Prostate gland (tissue), 2 donors: ENCODE measurements at places on chromosomes 12 and 14. TPM values are rescaled to one million over a fixed set of nuclear protein-coding genes. Genes with fewer than 3 reads are reported as not detected.

GRCh38 chr12:21607701-21608100 is 3.1 kb upstream of the GYS2 start:
- no peak overlapping the region for H3K27ac ChIP-seq
- DNase-seq = no peak
- no peak overlapping the region for H3K4me3 ChIP-seq
- H3K36me3 ChIP-seq = no peaks in the 10 kb centered on the region
- no peaks in the 10 kb centered on the region for H3K27me3 ChIP-seq

DNA sequence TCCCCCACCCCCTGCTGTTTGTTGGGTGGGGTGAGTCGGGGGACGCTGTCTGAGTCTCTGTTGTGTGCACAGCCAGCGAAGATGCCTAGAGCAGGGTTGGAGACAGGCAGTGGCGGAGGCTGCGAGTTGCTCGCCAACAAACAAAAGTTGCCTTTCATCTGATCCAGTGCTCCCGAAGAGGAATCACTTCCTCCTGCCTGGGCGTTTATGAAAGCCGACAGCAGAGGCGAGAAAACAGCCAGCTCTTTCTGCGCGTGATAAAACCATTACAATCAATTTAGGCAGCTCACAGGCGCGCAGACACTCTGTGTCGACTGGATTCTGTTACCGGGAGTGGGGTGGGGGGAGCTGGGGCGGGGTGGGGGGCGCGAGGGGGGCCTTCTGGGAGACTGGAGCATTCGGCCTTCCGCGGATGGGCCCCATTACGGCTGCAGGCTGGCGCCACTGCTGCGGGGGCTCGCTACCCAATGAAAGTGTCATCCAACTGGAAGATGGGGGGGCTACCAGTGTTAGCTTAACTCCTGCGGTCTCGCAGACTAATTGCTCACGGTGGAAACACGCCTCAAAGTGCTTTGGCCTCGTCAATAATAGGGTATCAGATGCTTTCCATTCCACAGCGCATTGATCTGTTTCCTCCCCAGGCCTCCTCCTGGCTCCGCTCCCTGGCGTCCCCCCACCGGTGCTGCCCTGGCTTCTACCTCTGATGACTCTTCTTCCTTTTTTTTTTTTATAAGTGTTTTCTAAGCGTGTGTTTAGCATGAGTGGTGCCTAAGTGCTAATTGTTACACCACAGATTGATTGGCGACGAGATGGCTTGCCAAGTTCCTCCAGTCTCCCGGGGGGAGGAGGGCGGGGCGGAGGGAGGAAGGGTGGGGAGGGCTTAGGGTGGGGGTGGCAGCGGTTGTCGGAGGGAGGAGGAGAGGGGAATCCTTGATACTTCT is 678.4 kb downstream of the MED13L start:
- H3K4me3 ChIP-seq = peak overlapping the region; percentile 21
- H3K27ac ChIP-seq = no peak overlapping the region
- H3K4me1 ChIP-seq = no peaks in the 10 kb centered on the region
- no peaks in the 10 kb centered on the region for H3K36me3 ChIP-seq
- DNase-seq = peak; percentile 9

- no peaks in the 10 kb centered on the region for H3K4me1 ChIP-seq
- H3K27me3 ChIP-seq = no peaks in the 10 kb centered on the region
- H3K4me3 ChIP-seq = no peak overlapping the region
- no peak overlapping the region for H3K27ac ChIP-seq
Measured at GRCh38 chr12:15547691-15548090, 225.4 kb downstream of the PTPRO start.

DNA sequence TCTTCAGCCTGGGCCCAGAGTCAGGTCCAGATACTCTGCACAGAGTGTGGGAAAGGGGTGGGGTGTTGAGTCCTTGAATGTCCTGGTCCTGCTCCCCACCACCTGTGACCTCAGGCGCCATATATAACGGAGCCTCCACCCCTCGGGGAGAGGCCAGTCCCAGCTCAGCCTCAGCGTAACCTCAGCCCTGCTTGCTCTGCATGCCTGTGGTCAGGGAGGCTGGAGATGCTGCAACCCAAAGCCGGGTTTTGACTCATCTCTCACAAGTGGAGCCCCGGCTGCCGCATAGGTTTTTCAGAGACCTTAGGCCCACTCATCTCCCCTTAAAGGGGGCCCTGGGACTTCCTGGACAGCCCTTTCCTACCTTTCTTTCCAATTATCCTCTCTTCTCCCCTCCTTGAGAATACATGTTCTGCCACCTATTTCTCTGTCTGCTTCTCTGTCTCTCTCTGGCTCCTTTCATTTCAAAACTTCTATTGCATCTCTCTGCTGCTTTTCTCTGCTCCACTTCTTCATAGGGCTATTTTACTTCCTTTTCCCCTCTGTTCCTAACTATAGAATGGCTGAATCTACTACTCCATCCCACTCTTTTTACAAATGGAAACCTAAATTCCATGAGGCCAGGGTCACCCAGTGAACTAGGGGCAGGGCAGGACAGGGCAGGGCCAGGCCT is 1.2 kb downstream of the ITGB7 start:
- H3K27ac ChIP-seq = no peak overlapping the region
- DNase-seq = no peak
- H3K36me3 ChIP-seq = no peaks in the 10 kb centered on the region
- H3K27me3 ChIP-seq = no peaks in the 10 kb centered on the region
- H3K4me1 ChIP-seq = no peaks in the 10 kb centered on the region
- H3K4me3 ChIP-seq = no peak overlapping the region

DNA sequence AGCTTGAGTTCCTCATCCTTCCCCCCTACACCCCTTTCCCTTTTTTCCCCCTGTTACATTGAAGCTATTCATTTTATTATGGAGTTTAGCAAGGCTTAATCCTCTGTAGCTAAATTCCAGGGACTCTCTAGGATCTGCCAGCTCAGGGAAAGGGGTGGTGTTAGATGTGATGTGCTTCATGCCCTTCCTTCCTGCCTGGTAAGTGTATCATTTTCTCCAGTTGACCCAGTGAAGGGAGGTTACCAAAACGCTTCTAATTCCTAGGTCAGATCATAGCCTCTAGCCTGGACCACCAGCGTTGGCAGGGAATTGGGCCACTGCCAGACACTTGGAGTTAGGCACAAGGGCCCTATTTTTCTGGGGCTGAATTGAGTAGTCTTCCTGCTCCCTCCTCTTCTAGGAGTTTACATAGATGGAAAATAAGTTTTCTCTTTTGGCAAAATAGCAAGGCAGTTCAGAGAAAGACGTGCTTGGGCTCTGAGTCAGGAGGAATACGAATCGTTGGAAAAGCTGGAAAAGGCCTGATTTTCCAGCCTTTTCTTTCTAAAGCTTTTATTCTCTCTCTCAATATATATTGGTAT is 88.3 kb downstream of the NPAS3 start:
- no peak overlapping the region for H3K27ac ChIP-seq
- no peak for DNase-seq
- no peaks in the 10 kb centered on the region for H3K27me3 ChIP-seq
- no peak overlapping the region for H3K4me3 ChIP-seq

DNA sequence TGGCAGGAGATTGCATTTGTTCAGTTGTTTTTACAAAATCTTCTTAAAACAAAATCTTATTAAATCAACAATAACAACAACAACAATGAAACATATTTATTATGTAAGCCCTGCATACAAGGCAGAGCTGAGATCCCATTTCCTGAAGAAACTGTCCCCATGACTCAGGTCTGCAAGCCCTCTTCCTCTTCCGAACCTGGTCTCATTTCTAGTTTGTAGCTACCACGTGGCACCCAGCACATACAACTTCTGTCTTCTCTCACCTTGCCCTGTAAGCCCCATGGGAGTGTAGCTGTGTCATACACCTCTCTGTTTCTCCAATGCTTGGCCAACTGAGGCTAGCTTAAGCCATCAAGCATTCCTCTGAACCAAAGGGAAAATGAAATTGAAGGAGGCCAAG is 106.4 kb downstream of the SLC8A3 start:
- H3K27me3 ChIP-seq = no peaks in the 10 kb centered on the region
- DNase-seq = no peak

DNA sequence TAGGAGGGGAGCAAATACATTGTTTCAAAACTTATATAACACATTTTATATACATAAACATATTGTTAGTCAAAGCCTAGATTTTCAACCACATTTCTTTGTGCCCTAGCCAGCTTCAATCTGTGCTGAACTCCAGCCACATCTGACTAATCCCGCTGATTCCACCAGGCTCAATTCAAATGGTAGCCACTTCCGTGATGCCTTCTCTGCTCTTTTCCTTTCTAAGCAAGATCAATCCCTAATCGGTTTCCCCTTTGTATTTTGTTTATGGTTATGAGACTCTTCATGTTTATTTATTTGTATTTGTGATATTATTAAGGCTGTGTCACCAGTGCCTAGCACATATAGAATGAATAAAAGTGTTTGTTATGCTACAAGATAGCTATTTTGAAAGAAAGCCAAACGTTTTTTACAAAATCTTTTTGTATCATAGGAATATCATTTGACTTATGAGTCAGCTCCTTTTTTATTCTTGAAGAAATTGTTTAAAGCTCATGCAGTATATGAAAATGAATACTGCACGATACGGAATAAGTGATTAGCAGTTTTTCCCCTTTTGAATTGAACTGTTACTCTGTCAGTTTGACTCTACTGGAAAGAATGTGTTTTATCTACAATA is 110.2 kb downstream of the PLEKHA5 start:
- no peak overlapping the region for H3K4me3 ChIP-seq
- H3K27me3 ChIP-seq = no peaks in the 10 kb centered on the region
- no peak overlapping the region for H3K27ac ChIP-seq
- DNase-seq = no peak
- H3K36me3 ChIP-seq = no peaks in the 10 kb centered on the region

- DNase-seq = no peak
- H3K27ac ChIP-seq = no peak overlapping the region
- no peaks in the 10 kb centered on the region for H3K36me3 ChIP-seq
- H3K4me1 ChIP-seq = no peaks in the 10 kb centered on the region
- no peak overlapping the region for H3K4me3 ChIP-seq
- H3K27me3 ChIP-seq = no peaks in the 10 kb centered on the region
Measured at GRCh38 chr12:67077617-67078016, 191.5 kb upstream of the CAND1 start.

- no peaks in the 10 kb centered on the region for H3K27me3 ChIP-seq
- no peak for DNase-seq
- no peaks in the 10 kb centered on the region for H3K4me1 ChIP-seq
- H3K4me3 ChIP-seq = no peak overlapping the region
- no peaks in the 10 kb centered on the region for H3K36me3 ChIP-seq
Measured at GRCh38 chr14:54627540-54628363, 60.8 kb downstream of the SAMD4A start.

LGALS3 gene
- 400 TPM for total RNA-seq

CLEC4D gene
- 1.5 TPM for total RNA-seq

CCNT1 gene
- total RNA-seq = 33.0 TPM

FERMT2 gene
- total RNA-seq = 62.9 TPM
